ENCODE measurements at places on chromosomes 2 and 18.

- peak; percentile 84 for DNase-seq
Observed at GRCh38 chr2:120758181-120759144, 22.8 kb downstream of the GLI2 start.

DNA sequence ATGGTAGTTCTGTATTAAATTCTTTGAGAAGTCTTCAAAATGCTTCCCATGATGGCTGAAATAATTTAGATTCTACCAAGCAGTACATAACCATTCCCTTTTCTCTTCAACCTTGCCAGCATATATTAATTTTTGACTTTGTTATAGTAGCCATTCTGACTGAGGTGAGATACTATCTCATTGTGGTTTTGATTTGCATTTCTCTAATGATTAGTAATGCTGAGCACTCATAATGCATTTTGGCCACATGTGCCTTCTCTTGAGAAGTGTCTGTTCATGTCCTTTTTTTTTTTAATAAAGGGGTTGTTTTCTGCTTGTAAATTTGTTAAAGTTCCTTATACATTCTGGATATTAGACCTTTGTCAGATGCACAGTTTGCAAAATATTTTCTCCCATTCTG lies 173.9 kb downstream of the CALCRL start:
- no peak for DNase-seq

- peak; percentile 41 for DNase-seq
Observed at GRCh38 chr2:8086357-8086756, 595.5 kb upstream of the ID2 start.

- DNase-seq = no peak
Observed at GRCh38 chr2:39121523-39122063, 742 bp upstream of the SOS1 start.

DNA sequence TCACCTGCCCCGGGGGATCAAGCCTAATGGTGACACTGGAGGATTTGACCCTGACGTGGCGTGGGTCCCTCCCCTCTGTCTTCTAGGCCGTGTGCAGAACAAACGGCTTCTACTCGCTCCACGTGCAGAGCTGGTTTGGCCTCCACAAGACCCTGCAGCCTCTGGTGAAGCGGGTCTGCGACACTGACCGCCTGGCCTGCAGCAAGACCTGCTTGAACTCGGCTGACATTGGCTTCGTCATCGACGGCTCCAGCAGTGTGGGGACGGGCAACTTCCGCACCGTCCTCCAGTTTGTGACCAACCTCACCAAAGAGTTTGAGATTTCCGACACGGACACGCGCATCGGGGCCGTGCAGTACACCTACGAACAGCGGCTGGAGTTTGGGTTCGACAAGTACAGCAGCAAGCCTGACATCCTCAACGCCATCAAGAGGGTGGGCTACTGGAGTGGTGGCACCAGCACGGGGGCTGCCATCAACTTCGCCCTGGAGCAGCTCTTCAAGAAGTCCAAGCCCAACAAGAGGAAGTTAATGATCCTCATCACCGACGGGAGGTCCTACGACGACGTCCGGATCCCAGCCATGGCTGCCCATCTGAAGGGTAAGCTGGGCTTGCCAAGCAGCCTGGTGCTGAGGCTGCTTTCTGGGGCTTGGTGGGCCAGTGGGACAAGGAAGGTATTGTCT lies 112.0 kb downstream of the VIT start:
- no peak for DNase-seq

- peak; percentile 69 for DNase-seq
Observed at GRCh38 chr2:222912117-222912516, 51.3 kb downstream of the ACSL3 start.

DNA sequence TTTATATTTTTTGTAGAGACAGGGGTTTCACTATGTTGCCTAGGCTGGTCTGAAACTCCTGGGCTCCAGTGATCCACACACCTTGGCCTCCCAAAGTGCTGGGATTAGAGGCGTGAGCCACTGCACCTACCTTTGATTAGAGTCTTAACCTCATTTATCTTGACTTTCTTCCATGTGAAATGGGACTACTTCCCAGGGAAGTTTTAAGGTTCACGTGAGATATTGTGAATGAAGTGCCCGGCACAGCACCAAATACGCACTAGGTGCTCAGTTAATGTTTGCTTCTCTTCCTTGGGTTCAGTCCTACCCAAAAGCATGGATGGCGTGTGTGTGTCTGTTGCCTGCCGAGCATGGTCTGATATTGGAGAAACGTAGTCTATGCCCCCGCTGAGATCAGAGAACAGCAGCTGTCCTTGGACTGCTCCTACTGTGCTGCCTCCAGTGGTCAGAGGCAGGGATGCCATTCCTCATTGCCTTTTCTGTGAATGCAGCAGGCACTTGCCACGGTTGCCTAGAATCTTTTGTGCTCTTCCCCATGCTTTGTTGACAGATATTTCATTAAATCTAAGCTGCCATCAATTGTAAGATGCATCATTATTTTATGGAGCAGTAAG lies 12.3 kb upstream of the TFCP2L1 start:
- peak; percentile 5 for DNase-seq

DNA sequence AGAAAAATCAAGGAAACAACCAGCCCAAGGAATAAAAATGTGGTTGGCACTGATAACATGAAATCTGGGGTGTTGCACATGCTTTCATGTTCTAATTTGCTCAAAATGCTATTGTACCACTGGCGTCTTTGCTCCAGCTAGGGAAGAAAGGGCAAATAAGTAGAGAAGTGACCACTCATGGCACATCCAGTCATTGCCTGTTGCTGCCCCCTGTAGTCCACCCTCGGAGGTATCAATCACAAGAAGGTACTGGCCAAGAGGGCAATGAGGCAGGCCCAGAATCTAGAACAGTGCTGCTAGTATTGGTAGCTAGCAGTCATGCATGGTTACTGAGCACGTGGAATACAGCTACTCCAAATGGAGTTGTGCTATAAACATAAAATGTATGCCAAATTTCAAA lies 213.4 kb downstream of the CDCA7 start:
- peak; percentile 42 for DNase-seq

DNA sequence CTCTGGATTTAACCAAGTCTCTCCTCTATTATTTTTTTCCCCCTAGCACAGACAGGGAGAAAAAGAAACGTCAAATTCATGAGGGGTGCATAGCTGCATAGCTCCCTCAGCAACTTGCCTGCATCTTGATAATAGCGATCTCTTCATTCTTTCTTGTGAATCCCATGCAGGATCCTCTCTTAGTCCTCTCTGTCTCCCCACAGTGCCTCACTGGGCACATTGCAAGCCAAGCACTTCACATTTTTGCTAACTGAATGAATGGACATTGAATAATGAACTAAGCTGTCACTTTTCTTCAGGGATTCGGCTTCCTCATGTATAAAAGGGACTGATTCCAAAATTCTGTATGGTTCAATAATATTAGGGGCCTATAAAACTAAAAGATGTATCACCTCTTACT lies 2.9 kb upstream of the EPB41L3 start:
- peak; percentile 75 for DNase-seq

DNA sequence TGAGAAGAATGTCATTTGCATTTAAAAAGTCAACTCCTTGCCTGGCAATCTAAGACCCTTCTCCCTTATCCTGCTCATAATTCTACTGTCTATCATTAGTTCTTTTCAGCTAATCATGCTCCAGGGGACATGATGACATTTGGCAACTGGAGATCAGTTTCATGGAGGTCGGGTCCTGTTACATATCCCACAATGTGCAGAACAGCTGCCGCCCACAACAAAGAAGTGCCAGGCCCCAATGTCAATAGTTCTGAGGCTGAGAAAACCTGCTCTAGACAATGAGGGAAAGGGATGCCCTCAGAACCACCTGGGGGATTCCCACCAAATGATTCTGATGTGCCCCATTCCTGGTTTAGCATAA lies 53.4 kb upstream of the IL1RL1 start:
- DNase-seq = no peak

GRCh38 chr2:88196490-88197087 lies 26.4 kb downstream of the THNSL2 start:
- no peak for DNase-seq

DNA sequence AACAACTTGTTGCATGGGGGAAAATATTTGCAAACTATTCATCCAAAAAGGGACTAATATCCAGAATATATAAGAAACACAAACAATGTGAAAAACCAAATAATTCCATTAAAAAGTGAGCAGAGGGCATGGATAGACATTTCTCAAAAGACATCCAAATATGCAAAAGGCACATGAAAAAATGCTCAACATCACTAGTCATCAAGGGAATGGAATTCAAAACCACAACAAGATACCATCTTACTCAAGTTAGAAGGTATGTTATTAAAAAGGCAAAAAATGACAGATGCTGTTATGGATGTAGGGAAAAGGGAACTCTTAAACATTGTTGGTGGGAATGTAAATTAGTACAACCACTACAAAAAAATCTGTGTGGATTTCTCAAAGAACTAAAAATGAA lies 396.5 kb downstream of the CCDC85A start:
- DNase-seq = peak; percentile 94

- DNase-seq = no peak
Observed at GRCh38 chr2:69781321-69782248, 39.7 kb downstream of the ANXA4 start.

- no peak for DNase-seq
Observed at GRCh38 chr2:184372484-184372883, 225.8 kb upstream of the ZNF804A start.

GRCh38 chr2:100244881-100245605 lies 77.3 kb downstream of the LONRF2 start:
- peak; percentile 48 for DNase-seq

DNA sequence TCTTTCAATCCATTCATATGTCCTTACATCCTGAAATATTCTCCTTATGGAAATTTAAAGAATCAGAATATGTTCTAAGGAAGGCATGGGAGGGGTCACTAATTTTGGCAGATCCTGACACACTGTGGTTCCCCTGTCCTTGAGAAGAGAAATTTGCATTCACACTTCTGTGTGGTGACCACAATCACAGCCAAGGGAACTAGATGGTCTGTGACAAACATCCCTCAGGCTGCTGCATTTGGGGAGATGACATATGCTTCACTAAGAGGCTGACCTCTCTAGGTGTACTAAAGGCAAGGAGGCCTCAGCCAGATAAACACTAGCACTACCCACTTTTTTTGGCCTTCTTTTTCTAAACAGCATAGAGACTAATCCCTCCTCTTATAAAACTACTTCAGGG lies 129.6 kb downstream of the MREG start:
- DNase-seq = no peak

GRCh38 chr18:48022531-48023329 lies 92.3 kb upstream of the SMAD2 start:
- DNase-seq = peak; percentile 57

DNA sequence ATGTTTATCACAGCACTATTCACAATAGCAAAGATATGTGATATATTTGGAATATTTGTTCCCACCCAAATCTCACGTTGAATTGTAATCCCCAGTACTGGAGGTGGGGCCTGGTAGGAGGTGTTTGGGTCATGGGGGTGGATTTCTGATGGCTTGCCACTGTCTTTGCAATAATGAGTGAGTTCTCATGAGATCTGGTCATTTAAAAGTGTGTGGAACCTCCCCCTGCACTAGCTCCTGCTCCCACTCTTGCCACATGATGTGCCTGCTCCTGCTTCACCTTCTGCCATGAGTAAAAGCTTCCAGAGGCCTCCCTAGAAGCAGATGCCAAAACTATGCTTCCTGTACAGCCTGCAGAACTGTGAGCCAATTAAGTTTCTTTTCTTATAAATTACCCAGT lies 72.2 kb upstream of the DYNC1I2 start:
- DNase-seq = peak; percentile 26

GRCh38 chr2:72133721-72134407 lies 13.8 kb downstream of the CYP26B1 start:
- no peak for DNase-seq

GRCh38 chr2:55092439-55092838 lies 42.2 kb upstream of the RTN4 start:
- no peak for DNase-seq

- no peak for DNase-seq
Observed at GRCh38 chr2:226772389-226773179, 27.0 kb downstream of the IRS1 start.

DNA sequence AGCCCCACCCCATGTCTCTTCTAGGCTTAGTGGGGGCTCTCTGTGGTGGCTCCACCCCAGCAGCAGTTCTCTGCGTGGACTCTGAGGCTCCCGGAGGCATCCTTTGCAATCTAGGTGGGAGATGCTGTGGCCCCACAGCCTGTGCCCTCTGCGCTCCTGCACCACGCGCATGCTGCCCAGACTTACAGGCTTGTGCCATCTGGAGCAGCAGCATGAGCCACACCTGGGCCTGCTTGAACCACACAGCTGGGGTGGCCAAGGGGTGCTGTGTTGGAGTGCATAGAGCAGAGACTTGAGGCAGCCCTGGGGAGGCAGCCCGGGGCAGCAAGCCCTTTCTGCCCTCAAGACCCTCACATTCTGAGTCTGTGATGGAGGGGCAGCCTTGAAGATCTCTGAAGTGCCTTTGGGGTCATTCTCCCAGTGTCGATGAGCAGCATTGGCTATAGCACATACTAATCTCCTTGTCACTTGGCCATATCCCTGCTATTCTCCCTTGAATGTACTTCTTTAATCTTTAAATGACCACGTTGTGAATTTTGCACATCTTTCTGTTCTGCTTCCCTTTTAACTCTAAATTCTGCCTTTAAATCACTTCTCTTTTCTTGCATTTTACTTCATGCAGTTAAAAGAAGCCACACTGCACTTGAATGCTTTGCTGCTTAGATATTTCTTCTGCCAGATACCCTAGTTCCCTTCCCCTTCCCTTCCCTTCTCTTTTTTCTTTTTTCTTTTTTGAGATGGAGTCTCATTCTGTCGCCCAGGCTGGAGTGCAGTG lies 62.4 kb downstream of the NCAPH start:
- DNase-seq = no peak

DNA sequence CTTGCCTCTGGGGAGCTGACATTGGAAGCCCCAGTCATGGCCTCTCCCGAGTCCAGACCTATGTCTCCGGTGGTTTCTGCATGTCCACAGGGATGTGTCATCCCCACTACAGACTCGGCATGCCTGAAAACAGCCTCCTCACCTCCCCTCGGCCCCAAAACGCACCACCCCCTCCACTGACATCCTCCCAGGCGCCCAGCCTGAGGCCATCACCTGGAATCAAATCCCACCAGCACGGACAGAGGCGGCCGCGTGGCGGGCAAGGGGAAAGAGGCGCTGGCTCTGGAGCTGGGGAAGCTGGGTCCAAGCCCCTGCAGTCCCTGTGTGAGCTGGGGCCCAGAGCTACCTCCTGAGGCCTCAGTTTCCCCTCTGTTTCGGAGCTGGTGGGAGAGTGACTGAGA lies 69.9 kb upstream of the SMAD7 start:
- DNase-seq = no peak

DNA sequence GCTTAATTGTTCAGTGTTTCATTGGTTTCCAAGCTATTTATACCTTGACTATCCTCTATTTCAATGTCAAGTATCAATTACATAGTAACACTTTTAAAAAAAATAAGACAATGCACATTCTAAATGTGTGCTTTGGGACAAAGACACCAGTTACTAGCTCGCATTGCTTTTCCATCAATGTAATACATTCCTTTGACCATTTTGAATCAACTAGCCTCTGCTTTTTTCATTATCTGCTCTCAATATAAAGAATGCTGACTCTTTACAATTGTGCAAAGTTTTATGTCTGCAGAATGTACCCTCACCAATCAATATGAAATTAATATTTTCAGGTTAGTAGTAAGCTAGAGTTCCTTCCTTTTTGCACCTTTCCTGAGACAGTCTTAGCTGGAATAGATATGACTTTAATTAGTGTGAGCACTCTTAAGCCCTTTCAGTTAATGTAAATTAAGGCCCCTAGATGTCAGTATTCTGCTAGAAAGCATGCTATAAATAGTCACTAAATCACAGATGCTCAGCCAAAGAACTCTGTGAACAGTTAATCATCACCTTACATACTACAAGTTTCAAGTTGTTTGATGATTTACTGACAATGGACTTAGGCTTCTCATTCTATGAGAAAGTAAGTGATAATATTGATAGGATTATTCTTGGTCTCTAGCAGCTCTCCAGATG lies 413.6 kb downstream of the PTH2R start:
- DNase-seq = no peak
